Activated CD4-positive, alpha-beta T cell treated with anti-CD3 and anti-CD28 coated beads for 1 hour (primary cell): ENCODE measurements at places on chromosomes 3 and 15.

GRCh38 chr15:70701171-70701570, 62.2 kb downstream of the UACA start:
- no peak for DNase-seq

- DNase-seq, result no peak
Measured at GRCh38 chr3:114417675-114418074, 123.8 kb downstream of the TIGIT start.

DNA sequence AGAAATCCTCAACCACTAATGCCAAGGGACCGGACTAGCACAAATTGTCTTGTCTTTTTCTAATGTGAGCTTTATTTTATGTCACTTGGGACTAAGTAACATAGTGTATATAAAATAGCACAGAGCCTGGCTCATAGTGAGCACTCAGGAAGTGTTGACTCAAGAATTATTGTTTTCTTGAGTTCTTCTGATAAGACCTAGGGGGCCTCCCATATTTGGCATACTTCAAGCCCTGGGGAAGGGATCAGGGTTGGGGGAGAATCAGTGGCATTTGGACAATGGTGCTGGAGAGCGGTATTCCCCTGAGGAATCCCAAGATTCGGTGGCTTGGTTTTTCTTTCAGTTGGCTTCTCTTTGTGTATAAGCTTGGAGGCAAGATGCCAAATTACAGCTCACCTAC, 19.4 kb downstream of the ZNF80 start:
- no peak for DNase-seq

DNA sequence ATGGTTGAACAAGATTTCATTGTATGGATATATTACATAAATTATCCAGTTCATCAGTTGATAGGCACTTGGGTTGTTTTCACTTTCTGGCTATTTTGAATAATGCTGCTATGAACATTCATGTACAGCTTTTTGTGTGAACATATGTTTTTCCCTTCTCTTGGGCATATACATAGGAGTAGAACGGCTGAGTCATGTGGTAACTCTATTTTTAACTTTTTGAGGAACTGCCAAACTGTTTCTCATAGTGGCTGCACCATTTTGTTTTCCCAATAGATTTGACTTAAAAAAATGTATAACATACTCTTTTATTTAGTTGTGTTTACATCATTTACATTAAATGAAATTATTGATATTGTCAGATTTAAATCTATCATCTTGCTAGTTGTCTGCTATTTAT, 28.8 kb upstream of the RFX7 start:
- no peak for DNase-seq

DNA sequence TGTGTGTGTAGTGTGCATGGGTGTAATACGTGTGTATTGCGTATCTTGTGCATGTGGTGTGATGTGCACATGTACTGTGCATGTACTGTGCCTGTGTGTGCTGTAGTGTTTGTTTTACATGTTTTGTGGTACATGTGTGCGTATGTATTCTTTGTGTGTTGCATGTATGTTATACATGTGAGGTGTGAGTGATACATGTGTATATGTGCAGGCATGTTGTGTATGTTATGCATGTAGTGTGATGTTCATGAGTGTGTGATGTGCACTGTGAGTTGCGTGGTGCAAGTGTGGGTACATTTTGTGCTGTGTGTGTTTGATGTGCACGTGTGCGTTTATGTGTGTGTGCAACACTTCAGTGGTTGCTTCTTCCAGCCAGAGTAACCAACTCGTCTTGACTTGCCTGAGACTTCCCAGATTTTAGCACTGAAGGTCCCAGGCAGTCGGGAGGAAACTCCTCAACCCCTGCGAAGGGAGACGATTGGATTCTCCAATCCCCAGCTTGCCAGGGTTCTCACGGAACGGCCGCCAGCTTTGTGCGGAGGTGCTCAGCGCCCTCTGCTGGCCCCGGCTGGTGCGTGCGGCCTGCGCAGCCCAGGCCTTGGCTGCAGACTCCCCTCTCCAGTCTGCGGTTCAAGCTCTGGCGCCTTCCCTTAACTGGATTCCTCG, 3.6 kb downstream of the GALNT15 start:
- peak; percentile 22 for DNase-seq

DNA sequence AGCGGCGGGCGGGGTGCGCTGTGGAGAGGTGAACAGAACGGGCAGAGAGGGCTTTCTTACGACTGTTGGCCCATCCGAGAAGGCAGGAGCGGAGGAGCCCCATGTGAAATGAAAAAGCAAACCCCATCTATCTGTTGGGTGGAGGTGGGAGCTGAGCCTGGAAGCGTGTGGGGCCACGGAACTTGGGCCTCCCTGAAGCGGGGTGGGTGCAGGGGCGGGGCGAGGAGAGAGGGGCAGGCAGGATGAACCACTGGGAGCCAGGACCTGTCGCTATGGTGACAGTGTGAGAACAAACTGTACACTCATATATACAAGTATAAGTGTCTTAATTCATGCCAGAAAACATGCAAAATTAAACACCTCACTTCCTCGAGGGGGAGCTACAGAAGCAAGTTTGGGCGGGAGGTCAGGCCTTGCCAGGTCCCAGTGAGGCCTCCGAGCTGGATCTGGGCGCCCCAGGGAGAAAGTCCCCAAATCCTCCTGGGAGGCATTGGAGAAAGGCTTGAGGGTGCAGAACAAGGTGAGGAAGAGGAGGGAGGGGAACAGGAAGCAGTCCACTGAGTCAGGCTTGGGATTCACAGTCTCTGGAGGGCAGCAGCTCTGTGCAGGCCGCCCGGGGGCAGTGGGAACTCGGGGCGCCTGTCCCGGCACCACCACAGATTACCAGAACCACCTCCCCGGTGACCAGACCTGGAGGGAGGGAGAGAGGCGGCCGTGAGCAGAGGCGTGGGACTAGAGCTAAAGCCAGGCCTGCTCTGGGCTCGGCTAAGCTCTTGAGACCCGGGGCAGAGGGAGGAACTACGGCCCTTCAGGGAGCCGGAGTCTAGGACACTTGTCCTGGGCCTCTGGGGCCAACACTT, 34.8 kb downstream of the RBPMS2 start:
- DNase-seq, result no peak

DNA sequence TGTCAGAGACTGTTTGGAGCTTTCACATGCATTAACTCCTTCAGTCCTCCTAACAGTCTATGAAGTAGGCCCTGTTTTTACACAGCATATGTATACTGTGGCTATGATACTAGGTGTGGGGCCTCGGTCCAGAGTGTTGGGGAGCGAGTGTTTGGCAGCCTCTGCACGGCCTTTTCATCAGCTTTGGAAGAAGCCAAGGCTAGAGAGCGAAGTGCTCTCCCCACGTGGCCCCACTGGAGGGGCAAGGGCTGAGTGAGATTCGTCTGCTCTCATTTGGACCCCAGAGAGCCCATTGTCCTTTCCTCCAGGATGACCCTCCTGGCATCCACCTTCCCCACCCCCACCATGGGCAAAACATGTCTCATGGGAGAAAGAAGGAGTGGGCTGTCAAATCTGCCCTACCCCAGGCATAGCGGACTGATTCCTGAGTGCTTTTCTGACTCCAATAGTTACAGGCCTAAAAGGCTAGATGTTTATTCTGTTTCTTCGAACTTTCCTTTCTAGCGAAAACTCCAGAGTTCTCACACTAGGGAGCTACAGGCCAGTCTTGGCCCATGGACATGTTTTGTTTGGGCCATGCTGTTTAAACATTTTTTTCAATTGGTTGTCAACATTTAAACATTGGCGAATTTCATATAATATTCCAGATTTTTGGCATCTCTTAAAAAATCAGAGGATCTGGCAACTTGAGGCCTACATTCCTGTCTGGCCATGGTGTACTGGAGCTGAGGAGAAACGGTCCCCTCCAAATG, 76.0 kb downstream of the EEFSEC start:
- DNase-seq, result no peak

- no peak for DNase-seq
Measured at GRCh38 chr3:59601486-59601885, 551.7 kb upstream of the CFAP20DC start.

DNA sequence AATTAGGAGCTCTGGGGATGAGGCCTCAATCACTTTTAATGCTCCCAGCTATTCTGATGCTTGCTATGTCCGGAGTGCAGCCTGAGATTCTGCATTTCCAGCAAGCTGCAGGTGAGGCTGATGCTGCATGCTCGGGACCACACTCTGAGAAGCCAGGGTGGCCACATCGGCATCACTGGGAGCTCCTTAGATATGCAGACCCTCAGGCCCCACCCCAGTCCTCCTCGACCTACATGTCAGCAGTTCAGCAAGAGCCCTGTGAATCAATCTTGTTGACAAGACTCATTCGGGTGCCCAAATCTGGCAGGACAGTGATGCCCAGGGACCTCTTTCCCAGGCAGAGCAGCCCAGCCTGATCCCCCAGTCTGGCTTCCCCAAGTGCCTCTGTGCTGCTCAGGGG, 44.1 kb upstream of the LCTL start:
- DNase-seq, result no peak
